ENCODE measurements at places on chromosomes 6 and 20.

DNA sequence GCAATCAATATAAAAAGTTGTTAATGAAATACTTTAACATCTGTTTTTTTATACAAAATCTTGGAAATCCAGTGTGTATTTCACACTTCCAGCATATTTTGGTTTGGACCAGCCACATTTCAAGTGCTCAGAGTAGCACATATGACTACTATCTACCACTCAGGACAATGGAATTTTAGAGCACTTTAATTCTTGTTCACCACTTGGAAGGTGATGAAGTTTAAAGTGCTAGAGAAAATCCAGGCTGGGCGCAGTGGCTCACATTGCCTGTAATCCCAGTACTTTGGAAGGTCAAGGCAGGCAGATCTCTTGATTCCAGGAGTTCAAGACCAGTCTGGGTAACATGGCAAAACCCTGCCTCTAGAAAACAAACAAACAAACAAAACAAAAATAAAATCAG, 6.1 kb upstream of the SLC35B3 start:
- no peak for DNase-seq

- no peak for DNase-seq
Observed at GRCh38 chr6:153167907-153168306, 36.8 kb upstream of the RGS17 start.

GRCh38 chr6:22098601-22099031, 198.2 kb downstream of the PRL start:
- no peak for DNase-seq

DNA sequence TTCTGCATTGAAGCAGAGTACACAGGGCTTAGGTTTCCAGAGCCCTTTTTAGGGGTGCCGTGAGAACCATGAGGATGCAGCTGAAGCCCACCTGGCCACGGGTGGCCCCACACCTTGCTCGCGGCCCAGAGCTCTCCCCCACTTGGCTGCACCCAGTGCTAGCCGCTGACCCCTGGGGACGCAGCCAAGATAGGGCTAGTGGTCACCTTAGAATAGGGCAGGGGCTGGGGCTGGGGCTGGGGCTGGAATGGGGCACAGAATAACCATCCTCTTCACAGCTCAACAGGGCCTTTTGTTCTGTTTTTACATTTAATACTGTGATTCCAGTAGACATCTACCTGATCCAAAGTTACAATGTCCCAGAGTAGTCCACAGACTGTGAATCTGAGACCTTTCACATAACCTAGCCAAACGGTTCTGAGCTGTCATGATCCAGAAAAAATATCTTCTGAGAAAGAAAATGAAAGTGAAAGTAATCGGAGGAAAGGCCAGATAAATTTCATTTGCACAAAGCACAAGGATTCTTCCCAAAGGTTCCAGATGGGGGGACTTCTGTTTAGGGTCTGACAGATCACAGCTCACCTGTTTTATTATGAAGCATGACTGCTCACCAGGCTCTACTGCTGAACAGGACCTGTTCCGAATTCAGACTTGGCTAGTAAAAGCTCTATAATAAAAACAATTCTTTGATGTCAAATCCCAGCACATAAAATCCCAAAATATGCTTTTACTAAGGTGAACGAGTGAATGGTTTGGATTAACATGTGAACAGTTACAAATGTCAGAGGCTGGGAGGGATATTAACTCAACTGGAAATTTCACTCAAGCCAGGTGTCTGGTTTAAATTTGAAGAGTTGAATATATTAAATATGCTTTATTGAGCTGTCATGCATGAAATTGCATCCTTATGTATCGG, 401.9 kb downstream of the THBS2 start:
- no peak for DNase-seq

- DNase-seq, result no peak
Observed at GRCh38 chr6:76633259-76633658, 560.8 kb upstream of the IMPG1 start.

DNA sequence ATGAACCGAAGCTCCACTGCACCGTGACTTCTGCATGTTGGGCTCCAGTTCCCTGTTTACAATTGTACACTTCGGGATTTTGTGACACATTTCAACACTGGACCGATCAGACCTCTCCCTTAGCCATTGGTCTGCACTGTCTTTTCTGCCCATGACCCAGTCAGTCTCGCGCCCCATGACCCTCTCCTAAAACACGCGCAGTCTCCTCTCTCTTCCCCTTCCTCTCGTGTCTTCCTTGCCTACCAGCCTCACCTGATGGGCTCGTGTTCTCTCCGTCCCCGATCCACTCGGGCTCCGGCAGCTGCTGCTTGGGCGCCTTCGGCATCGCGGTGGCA, 535 bp upstream of the ABCF1 start:
- DNase-seq, result no peak

DNA sequence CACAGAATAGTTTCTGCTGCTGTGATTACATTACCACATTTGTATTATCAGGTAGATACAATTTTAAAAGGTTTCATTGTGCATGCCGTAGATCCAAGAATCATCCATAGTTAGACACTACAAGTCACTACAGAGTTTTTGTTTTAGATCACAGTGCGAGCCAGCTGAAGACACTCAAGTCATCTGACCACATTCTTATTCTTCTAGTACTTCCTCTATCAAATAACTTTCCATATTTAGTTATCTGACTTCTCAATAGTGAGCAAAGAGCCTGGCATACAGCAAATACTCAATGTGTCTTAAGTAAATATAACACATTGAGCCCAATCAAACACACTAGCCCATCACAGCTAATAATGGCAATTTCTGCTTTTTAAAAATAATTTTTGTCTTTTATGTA, 195.4 kb downstream of the ASCC3 start:
- no peak for DNase-seq

DNA sequence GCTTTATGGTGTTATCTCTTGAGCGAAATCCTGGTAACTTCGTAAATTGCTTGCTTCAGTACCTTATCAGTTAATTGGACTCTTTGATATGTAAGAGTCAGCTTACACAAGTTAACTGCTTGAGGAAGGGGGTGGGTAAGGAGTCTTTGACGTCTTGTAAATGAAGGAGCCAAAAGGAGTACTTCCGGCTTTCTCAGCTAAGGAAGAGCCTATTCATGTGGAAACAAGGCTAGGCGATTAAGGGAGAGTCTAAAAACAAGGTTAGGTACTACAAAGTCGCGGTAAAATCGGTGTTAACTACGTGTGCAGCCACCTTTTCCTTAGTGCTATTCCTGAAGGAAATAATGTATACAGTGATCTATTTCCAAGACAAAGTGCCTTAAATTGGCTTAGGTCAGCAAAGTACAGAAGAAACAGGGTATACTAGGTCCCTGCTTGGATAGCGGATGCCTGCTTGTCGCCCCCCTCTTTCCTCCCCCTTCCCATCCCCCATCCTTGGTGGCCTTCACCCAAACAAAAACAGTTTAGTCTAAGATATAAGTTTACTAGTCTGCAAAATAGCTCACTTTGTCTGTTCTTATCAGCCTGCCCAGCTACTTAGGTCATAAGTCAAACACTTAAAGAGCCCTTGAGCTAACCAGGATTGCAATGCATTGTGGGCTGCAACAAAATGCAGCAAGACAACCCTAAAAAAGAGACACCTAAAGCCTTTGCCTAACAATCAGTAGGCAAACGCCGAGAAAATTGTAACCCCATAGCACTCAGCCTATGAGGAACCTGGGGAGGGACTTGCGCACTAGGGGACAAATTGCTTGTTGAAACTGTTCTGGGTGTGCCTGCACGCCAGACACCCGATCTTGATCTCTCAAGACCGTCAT, 147.3 kb downstream of the TRIM27 start:
- DNase-seq, result no peak

DNA sequence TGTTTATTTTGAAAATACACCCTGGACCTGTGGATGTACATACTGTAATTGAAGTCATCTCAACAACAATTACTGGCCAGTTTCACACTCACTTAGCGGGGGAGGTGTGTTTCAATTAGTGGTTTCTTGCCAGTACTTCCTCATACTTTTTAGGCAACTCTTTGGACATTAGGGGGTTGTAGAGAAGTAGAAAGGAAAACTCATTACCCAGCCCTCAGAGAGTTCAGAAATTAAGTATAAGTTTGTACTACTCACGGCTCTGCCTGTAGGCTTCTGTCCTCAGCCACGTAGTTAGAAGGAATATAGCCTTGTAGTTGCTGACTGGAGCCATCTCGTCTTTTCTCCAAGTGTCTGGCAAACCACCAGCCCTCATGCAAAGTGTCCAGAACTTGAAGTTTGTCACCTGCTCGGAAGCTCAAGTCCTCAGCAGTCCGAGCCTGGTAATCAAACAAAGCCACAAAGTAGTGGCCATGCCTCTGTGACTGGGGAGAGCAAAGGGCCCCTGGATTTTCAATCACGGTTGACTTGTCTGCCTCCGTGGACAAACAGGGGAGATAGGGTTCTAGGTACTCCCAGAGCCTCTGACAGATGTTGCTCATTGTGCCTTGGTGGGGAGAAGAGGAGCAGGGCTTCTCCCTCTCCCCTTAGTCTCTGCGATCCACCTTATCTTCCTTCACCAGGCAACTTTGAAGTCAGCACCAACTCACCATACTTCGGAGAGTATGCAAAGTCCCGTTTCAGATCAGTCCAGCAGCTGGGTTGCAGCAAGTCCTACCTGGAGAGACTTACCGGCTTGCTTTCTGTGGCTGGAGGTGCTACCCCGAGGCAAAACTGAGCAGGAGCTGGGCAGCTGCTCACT, 749 bp downstream of the FRK start:
- no peak for DNase-seq

GRCh38 chr6:87378947-87379346, 28.8 kb upstream of the CFAP206 start:
- DNase-seq, result no peak

- no peak for DNase-seq
Observed at GRCh38 chr6:36643977-36644376, 34.5 kb upstream of the CDKN1A start.

DNA sequence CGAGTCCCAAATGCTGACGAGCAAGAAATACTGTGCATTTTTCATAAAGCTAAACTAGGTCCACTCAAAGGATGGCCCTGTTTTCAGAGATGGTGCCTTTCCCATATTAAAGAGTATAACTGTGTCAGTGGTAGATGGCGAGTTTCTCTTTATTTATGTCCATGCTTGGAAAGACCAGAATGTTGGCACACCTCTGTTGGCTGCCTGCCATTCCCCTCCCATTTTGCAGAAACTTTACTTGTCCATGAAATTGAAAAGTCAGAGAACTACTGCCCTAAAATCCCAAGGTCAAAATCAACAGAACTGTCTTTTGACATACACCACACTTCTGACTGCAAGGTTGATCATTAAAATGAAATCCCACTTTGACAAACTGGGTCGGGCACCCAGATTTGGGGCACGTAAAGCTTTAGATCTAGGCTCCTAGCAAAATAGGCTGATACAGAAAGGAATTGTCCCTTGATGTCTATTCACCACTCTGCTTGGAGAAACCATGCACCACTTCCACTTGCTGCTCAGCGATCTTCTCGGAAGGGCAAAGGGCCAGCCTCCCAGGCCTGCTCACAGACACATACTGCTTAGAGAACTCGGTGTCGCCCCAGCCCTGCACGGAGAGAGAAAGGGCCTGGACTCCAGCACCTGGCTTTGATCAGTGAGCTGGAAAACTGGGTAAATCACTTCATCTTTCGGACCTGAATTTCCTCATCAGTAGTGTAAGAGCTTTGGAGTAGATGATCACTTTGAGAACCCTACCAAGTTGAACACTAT, 130.0 kb downstream of the AGPAT4 start:
- DNase-seq, result no peak

- no peak for DNase-seq
Observed at GRCh38 chr20:19176470-19177052, 35.9 kb upstream of the SLC24A3 start.

DNA sequence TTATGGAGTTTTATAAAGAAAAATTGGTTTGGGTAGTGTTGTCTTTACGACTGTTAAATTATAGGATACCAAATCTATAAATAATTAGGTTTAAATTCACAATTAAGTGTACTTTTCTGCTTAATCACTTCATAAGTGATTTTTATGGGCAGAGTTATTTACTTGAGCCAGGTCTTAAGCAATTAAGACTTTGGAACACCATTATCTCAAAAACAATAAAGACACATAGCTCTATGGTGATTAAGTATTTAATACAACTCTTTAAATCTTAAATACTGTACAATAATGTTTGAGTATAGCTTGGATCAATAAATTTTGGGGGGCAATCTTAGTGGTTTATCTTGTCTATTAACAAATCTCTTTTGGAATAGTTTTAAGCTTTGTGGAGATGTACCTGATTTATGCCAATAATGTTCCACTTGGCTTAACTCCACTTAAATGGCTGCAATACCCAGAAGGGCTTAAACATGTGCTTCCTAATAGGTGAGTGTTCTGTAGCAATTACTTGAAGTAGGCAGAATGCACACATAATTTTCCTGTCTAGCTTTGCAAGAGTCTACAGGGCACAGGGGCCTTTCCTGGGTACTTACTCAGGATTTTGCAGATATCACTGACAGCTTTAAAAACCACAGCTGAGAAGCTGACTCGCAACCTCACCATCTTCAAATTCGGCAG, 7.5 kb downstream of the FERMT1 start:
- no peak for DNase-seq

DNA sequence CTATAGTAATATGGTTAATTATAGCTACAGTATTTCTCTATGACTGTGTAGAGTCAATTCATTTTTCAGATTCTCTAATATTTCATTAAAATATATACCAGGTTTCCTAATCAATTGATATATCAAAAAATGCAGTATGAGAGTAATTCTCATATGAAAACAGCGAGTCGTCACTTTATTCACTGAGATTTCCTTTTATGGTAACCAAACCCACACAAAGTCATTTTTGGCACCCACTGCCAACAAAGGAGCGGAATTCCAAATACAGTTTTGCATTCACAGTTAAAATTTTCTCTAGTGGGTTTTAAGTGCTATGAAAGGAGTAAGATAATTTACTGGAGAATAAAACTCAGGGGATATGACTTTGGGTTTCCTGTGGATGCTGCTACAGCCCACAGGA, 163.8 kb downstream of the HIVEP2 start:
- DNase-seq, result no peak

DNA sequence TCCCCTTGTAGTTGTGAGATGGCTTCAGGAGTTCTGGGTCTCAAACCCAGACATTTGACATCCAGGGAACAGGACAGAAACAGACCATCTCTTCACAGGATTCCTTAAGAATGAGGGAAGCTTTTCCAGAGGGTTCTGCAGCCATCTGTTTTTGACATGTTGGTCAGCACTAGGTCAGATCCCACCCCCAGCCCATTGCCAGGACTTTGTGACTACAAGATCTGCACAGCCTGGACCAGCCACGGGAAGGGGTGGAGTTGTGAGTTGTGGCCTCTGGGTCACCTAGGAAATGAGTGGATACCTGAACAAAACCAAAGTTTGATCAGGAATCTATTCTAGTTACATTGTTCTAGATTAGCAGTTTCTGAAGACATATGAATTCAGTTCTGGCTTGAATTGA, 39.2 kb upstream of the SSTR4 start:
- no peak for DNase-seq

- DNase-seq, result no peak
Observed at GRCh38 chr6:157974967-157975366, 6.7 kb upstream of the SYNJ2 start.

- no peak for DNase-seq
Observed at GRCh38 chr6:89602166-89602565, 36.4 kb downstream of the LYRM2 start.

Measured in cortex of kidney (tissue), 1 donor.